ENCODE measurements at places on chromosomes 6 and 20.

- no peak for DNase-seq
These were observed 41.7 kb downstream of the PTCHD4 start for GRCh38 chr6:48069280-48069679.

- DNase-seq = peak; percentile 5
These were observed 247.5 kb upstream of the SUPT3H start for GRCh38 chr6:45625191-45625664.

- DNase-seq = no peak
These were observed 539.1 kb upstream of the MARCKS start for GRCh38 chr6:113317891-113318574.

- no peak for DNase-seq
These were observed 29.9 kb upstream of the PRDM1 start for GRCh38 chr6:106056060-106056745.

- no peak for DNase-seq
These were observed 18.6 kb downstream of the FARS2 start for GRCh38 chr6:5279891-5280338.

DNA sequence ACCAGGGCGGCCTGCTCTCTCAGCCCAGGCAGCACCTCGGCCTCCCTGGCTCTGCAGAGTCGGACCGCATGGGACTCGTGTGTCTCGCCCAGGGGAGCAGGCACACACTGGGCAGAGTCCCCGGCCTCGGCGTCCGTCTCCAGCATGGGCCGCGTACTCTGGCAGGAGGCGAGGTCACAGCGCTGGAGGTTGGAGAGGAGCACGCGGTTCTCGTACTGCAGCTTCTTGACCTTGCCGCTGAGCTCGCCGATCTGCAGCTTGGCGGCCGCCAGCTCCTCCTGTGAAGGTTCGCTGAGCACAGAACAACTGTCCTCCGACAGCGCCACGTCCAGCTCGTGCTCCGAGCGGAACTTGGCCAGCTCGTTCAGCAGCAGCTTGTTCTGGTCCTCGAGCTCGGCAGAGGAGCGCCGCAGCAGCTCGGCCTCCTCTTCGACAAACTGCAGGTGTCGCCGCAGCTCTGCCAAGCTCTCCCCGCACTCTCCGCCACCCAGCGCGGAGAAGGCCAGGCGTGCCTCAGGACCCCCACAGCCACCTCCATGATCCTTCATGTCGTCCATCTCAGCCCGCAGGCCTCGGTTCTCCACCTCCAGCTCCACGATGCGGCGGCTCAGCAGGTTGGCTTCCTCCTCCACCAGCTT, 42.0 kb upstream of the DSN1 start:
- no peak for DNase-seq

DNA sequence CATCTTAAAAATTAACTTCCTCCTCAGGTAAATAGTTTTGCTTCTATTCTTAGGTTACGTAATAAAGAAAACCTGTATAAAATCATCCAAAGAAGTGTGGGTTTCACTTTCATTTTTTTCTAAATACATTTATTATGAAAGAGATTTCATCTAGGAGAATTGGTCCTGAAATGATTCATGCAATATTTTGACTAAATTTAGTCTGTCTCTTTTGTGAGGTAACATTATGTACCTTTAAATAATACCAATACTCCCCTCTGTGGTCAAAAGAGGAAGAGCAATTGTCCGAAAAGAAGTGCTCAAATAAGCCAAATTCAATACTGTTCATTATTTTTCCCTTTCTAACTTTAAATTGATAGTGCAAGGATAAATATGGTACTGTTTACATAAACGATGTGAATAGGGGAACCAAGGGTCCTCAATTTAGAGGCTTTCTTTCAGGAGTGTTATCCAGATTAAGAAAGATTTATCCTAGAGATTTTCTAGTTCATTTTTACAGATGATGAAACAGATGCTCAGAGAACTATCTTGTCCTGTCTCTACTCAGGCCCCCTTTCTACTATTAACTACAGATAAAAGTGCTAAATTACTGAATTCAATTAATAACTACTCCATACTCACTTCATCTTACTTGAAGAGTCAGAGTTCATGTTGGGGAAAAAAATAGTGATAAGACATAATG, 26.2 kb downstream of the CYP39A1 start:
- peak; percentile 53 for DNase-seq

DNA sequence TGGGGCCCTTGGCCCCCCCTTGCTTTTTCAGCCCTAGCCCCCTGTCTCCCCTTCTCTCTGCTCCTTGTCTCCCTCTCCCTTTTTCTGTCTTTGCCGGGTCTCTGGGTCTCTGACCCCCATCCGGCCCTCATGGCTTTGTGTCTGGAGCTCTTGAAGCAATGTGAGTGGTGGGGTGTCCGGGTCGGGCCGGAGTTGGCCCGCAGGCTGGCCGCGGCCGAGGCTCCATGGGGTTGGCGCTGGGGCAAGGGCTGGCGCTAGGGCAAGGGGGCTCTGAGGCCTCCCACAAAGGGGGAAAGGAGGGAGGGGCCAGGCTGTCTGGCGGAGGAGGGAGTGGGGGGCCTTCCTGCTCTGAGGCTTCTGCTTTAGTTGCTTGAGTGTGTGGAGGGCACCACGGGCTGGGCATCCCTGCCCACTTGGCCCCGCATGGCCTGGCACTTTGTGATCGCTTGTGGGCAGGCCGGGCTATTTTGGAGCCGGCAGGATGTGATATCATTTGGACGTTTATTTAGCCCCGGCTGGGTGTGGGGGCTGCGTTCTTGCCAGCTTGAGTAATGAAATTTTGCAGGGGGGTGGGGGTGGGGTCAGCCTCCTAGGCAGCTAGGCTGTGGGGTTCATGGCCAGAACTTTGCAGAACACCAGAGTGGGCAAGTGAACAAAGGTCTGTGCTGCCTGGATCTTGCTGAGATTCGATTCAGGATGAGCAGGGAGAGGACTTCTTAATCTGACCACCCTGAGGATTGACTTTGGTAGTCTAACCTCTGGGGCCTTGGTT, 78.7 kb upstream of the MYL9 start:
- peak; percentile 75 for DNase-seq

- peak; percentile 93 for DNase-seq
These were observed 208.8 kb downstream of the ARHGAP18 start for GRCh38 chr6:129500958-129501739.

DNA sequence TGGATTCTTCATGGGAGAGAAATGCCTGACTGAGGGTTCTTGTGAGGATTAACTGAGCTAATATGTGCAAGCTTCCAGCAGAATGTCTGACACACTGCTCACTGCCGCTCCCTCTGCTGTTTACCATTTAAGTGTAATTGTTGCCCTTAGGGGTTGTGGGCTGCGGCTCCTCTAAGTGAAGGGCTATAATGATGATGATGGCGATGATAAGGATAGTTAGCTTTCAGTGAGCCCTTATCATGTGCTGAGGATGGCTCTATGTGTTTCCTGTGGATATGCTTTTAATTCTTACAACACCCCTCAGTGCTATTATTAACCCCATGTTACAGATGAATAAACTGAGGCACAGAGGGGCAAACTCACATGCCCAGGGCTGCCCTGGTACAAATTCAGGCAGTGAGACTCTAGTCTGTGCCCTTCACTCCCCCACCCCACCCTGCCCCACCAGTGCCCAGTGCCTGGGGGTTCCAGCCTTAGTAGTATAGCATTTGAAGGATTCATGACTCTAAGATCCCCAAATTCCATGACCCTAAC, 33.4 kb downstream of the TGM2 start:
- no peak for DNase-seq

Data from RKO (cell line).